ENCODE measurements at places on chromosomes 1 and 21. TPM values are rescaled to one million over a fixed set of nuclear protein-coding genes. Genes with fewer than 3 reads are reported as not detected.

CLCA2 gene
- not detected for total RNA-seq

STMN1 gene
- 316 TPM for total RNA-seq

- DNase-seq: no peak
Measured at GRCh38 chr1:219687779-219688178, 74.9 kb upstream of the ZC3H11B start.

RCOR3 gene
- total RNA-seq: 40.4 TPM

DNA sequence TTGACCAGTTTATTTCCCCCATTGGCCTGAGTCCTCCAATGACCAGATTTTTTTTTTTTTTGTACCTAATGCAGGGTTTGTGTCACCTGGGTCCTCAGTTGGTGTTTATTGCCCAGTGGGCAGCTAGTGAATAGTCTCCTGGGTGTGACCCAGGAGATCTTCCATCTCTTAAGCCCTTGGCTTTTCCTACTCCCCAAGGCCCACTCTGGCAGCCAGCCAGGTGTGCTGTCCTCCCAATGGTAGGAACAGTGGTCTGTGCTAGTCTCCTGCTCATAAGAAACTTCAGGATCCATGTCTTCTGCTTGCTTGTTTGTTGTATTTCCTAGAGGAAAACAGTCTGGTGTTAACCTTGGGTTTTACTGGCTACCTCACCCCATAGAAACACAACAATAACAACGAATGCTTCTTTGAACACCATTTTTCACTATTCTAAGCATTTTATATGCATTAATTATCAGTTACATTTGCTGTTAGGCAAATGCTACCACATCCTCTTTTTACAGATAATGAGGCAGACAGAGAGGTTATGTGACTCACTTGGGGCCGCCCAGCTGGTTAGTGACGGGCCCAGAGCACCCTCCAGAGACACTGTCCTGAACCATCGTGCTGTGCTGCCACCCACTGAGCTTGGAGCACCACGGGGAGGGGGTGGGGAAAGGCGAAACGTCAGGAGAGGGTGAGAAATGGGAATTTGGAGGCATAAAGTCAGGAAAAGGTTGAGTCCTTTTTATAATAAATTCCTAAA, 107.5 kb downstream of the HIVEP3 start:
- no peak for DNase-seq

- no peak for DNase-seq
Measured at GRCh38 chr1:222606757-222607156, 11.1 kb upstream of the MIA3 start.

DNA sequence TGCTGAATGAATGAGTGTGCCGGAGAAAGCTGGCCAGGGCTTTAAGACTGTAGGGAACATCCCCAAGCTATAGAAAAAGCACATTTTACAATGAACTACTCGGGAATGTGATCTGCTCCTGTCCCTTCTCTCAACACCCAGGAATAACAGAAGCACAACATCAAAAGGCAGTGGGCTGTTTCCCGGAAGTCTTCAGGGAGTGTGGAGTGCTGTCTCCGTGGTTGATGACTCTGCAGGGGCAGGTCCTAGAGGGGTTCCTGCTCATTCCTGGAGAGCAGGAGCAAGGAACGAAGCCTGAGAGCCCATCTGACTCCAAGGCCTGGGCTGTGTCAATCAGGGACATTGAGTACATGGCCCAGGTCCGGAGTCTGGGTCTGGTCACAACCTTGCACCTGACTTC, 4.9 kb upstream of the IL22RA1 start:
- no peak for DNase-seq

- no peak for DNase-seq
Measured at GRCh38 chr1:83741770-83742169, 257.2 kb downstream of the TTLL7 start.

All from Panc1 (cell line).